ENCODE measurements at places on chromosomes 3 and 15. TPM values are rescaled to one million over a fixed set of nuclear protein-coding genes. Genes with fewer than 3 reads are reported as not detected.

DNA sequence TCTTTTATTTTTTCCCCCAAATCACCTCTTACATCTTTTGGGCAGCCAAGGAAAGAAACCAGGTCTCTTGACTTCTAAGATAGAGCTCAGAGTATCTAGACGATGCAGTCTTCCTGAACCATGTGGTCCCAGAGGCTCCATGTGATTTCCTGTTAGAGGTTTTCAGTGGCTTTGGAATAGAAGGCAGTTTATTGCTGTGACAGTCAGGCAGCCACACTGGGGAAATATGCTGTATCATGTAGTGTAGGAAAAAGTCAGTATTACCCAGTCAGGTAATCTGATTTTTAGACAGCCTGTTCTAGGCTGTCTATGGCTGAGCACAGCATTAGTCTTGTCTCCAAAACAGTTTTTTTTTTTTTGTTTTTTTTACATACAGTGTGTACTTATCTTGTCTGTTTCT lies 294.3 kb downstream of the THSD4 start:
- H3K36me3 ChIP-seq: no peaks in the 10 kb centered on the region
- DNase-seq: no peak
- no peak overlapping the region for H3K4me3 ChIP-seq
- no peaks in the 10 kb centered on the region for H3K27me3 ChIP-seq
- H3K27ac ChIP-seq: no peak overlapping the region
- H3K4me1 ChIP-seq: no peaks in the 10 kb centered on the region

GRCh38 chr3:14188041-14188754 lies 9.6 kb downstream of the LSM3 start:
- H3K27ac ChIP-seq: no peak overlapping the region
- peaks cover 6% of the 10 kb centered on the region for H3K4me1 ChIP-seq
- no peak for DNase-seq
- H3K27me3 ChIP-seq: no peaks in the 10 kb centered on the region

DNA sequence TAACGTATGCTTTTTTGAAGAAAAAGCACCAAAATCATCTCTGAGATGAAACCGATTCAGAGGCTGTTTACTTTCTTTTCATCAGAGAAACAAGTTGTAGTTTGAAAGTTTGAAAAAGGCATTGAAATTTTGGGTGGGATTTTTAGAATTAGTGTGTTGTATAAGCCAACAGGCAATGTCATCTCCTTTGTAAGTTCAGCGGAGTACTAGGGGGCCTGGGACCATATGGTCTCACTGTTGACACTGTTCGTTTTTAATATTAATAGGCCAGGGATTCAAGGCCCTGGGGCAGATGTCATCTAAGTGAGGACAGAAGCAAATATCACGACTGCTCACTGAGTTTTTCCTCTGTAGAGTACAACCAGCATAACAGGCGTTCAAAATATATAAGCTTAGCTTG lies 256.2 kb upstream of the RARB start:
- no peaks in the 10 kb centered on the region for H3K36me3 ChIP-seq
- H3K4me3 ChIP-seq: no peak overlapping the region
- no peak for DNase-seq

- no peak for DNase-seq
- no peak overlapping the region for H3K4me3 ChIP-seq
- H3K4me1 ChIP-seq: peaks cover 57% of the 10 kb centered on the region
- H3K36me3 ChIP-seq: peaks cover 18% of the 10 kb centered on the region
Measured at GRCh38 chr3:99862208-99862607, 44.5 kb downstream of the CMSS1 start.

DNA sequence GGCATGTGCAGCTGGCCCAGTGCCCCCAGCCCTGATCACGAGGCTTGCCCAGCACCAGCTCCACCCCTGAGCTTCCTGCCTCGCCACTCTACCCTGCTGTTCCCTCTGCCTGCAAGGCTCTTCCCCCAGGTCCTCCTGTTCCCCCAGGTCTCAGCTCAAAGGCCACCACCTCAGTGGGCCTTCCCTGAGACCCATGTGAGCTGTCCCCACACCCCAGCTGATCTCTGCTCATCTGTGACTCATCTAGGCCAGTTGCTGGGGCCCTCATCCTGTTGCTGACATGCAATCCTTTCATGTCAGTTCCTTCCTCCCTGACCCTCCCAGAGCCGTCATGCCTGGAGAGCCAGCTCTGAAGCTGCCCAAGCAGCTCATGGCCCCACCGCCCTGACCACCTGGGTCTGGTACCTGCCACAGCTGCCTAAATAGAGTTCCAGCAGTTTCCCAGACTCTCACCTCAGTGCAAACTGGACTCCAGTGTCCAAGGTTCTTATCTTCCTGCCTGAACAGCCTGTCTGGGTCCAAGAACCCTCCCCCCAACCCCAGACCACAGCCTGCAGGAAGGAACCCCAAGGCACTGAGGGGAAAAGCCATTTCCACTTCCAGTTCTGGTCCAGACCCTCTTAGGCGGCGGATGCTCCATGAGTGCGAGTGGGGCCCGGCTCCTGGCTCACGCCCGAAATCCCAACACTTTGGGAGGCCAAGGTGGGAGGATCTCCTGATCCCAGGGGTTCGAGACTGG lies 116.6 kb upstream of the IQSEC1 start:
- peaks cover 22% of the 10 kb centered on the region for H3K27me3 ChIP-seq
- no peaks in the 10 kb centered on the region for H3K36me3 ChIP-seq
- H3K4me1 ChIP-seq: peaks cover 7% of the 10 kb centered on the region
- no peak overlapping the region for H3K4me3 ChIP-seq
- peak; percentile 27 for DNase-seq

DNA sequence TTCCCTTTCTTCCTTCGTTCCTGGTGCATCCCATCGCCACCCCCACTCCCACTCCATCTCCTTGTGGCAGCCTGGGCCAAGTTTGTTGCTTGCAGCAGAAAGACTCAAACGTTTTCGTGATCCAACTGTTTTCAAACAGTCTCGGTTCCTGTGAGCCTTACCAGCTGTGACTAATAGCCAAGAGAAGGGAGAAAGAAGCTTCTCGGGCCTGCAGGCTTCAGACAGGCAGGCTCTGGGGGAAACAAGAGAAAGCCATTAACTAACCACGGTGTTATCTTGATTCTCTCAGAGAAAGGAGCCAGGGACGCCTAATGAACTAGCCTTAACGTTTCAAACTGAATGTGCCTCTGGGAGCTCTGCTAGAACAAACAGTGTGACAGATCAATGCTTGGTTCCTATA lies 742.0 kb downstream of the NR2F2 start:
- no peak overlapping the region for H3K4me3 ChIP-seq
- peaks cover 4% of the 10 kb centered on the region for H3K27me3 ChIP-seq
- H3K36me3 ChIP-seq: no peaks in the 10 kb centered on the region
- no peaks in the 10 kb centered on the region for H3K4me1 ChIP-seq
- no peak overlapping the region for H3K27ac ChIP-seq

DNA sequence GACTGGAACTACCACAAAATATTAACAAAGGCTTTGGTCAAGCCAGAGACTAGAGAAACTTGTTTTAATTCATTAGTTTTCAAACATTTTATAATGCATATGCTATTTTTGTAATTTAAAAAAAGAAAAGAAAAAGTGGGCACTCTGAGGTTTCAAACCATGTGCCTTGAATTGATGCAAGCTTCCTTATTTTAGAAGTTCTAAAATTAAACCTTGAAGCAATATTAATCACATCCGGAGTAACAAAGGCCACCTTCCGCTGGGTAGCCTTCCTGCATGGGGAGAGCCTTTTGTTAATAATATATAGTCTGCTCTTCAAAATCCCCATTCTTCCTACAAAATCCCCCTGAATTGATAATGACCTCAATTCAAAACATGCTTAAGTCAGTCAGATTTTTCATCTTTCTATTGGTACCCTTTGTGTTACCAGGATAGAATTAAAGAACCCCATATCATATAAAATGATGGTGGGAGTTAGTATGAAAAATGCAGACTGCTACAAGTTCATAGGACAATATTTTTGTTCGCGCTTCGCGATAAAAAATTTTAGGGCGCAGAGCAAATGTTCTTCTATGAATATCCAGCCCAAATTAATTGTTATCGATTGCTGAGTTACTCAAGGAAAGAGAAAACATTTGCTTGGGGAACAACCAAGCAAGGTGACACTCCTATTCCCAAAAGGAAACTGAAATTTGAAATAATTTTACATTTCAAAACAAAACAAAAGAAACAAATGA lies 30.6 kb downstream of the LDHAL6B start:
- no peak for DNase-seq
- H3K36me3 ChIP-seq: peaks cover 12% of the 10 kb centered on the region
- H3K27ac ChIP-seq: peak overlapping the region; percentile 39
- H3K27me3 ChIP-seq: no peaks in the 10 kb centered on the region

DNA sequence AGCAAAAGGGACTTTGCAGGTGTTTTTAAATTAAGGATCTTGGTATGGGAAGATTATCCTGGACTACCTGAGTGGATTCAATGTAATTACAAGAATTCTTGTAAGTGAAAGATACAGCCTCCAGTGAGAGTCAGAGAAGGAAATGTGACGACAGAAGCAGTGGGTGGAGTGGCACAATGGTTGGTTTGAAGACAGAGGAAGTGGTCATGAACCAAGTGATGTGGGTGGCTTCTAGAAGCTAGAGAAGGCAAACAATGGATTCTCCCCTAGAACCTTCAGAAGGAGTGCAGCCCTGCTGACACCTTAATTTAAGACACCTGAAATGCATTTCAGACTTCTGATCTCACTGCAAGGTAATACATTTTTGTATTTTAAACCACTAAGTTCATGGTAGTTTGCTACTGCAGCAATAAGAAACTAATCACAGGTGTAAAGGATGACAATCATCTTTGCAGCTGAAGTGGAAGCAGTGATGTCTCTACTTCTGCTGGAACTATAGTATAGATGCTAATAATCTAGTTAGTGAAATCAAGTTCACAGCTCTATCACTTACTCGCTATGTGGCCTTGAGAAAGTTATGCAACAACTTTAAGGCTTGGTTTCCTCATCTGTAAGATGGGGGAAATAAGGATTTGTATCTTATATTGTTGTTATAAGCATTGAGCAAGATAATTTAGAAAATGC lies 403.4 kb upstream of the SUCLG2 start:
- H3K27me3 ChIP-seq: no peaks in the 10 kb centered on the region
- H3K4me3 ChIP-seq: no peak overlapping the region
- H3K4me1 ChIP-seq: no peaks in the 10 kb centered on the region
- DNase-seq: no peak
- H3K27ac ChIP-seq: no peak overlapping the region
- no peaks in the 10 kb centered on the region for H3K36me3 ChIP-seq

GRCh38 chr3:123803521-123803920 lies 80.6 kb downstream of the MYLK start:
- no peaks in the 10 kb centered on the region for H3K36me3 ChIP-seq
- H3K27ac ChIP-seq: no peak overlapping the region
- H3K27me3 ChIP-seq: peaks cover 13% of the 10 kb centered on the region
- DNase-seq: no peak
- H3K4me3 ChIP-seq: no peak overlapping the region
- peaks cover 18% of the 10 kb centered on the region for H3K4me1 ChIP-seq

- DNase-seq: no peak
- H3K4me1 ChIP-seq: no peaks in the 10 kb centered on the region
- no peak overlapping the region for H3K27ac ChIP-seq
Measured at GRCh38 chr3:38111696-38112377, 25.1 kb downstream of the ACAA1 start.

GRCh38 chr15:46917721-46918252 lies 799.5 kb upstream of the SEMA6D start:
- no peaks in the 10 kb centered on the region for H3K4me1 ChIP-seq
- H3K36me3 ChIP-seq: no peaks in the 10 kb centered on the region

GRCh38 chr3:149701977-149702350 lies 44.1 kb upstream of the WWTR1 start:
- no peak for DNase-seq
- H3K4me1 ChIP-seq: peaks cover 5% of the 10 kb centered on the region
- H3K27ac ChIP-seq: no peak overlapping the region
- no peaks in the 10 kb centered on the region for H3K27me3 ChIP-seq

GRCh38 chr3:4309491-4310128 lies 6.4 kb downstream of the SETMAR start:
- DNase-seq: no peak
- H3K27ac ChIP-seq: peak overlapping the region; percentile 27
- no peak overlapping the region for H3K4me3 ChIP-seq
- H3K27me3 ChIP-seq: no peaks in the 10 kb centered on the region
- H3K36me3 ChIP-seq: peaks cover 19% of the 10 kb centered on the region

GRCh38 chr3:47641739-47642138 lies 63.1 kb upstream of the CSPG5 start:
- H3K36me3 ChIP-seq: peaks cover 33% of the 10 kb centered on the region
- no peak overlapping the region for H3K27ac ChIP-seq
- no peak overlapping the region for H3K4me3 ChIP-seq
- H3K27me3 ChIP-seq: no peaks in the 10 kb centered on the region

The CNTN4 gene
- total RNA-seq: 0.12 TPM

The ZFYVE19 gene
- 19.2 TPM for total RNA-seq

The HIGD1A gene
- 140 TPM for total RNA-seq

The THSD4 gene
- 38.2 TPM for total RNA-seq

The PRR20G gene
- total RNA-seq: not detected

The PP2D1 gene
- not detected for total RNA-seq

All from MCF 10A (cell line).